ENCODE measurements at places on chromosomes 2 and 18.

- peak; percentile 79 for DNase-seq
Measured at GRCh38 chr2:234191819-234192407, 141.4 kb downstream of the SPP2 start.

DNA sequence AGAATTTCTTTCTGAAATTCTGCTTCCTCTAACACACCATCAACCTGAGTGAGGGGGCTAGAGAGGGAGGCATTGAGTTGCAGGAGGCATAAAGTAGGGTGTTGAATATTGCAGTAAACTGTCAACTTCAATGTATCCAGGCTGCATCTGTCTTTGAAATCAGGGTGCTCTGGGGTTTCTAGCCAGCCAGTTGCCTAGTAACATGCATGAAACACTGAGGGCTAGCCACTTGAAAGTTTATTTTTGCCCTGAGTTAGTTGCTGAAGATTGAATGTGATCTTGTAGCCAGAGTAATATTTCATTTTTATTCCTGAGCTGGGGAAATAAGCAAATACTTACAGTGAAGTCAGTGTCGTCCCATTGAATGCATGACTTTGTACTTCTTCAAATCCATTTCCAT, 41.9 kb downstream of the LHCGR start:
- DNase-seq = no peak

GRCh38 chr2:8855010-8855409, 17.6 kb upstream of the KIDINS220 start:
- DNase-seq = no peak

DNA sequence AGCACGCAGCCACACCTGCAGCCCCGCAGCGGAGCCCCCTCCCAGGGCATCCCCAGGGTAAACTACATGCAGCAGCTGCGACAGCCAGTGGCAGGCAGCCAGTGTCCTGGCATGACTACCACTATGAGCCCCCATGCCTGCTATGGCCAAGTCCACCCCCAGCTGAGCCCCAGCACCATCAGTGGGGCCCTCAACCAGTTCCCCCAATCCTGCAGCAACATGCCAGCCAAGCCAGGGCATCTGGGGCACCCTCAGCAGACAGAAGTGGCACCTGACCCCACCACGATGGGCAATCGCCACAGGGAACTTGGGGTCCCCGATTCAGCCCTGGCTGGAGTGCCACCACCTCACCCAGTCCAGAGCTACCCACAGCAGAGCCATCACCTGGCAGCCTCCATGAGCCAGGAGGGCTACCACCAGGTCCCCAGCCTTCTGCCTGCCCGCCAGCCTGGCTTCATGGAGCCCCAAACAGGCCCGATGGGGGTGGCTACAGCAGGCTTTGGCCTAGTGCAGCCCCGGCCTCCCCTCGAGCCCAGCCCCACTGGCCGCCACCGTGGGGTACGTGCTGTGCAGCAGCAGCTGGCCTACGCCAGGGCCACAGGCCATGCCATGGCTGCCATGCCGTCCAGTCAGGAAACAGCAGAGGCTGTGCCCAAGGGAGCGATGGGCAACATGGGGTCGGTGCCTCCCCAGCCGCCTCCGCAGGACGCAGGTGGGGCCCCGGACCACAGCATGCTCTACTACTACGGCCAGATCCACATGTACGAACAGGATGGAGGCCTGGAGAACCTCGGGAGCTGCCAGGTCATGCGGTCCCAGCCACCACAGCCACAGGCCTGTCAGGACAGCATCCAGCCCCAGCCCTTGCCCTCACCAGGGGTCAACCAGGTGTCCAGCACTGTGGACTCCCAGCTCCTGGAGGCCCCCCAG, 254.1 kb downstream of the GLI2 start:
- DNase-seq = no peak

- DNase-seq = no peak
Measured at GRCh38 chr2:80019571-80020460, 284.7 kb downstream of the LRRTM1 start.

- no peak for DNase-seq
Measured at GRCh38 chr2:178805457-178805856, 1.8 kb downstream of the TTN start.

All from DND-41 (cell line).